Astrocyte of the spinal cord (primary cell): ENCODE measurements at places on chromosomes 16 and 17.

DNA sequence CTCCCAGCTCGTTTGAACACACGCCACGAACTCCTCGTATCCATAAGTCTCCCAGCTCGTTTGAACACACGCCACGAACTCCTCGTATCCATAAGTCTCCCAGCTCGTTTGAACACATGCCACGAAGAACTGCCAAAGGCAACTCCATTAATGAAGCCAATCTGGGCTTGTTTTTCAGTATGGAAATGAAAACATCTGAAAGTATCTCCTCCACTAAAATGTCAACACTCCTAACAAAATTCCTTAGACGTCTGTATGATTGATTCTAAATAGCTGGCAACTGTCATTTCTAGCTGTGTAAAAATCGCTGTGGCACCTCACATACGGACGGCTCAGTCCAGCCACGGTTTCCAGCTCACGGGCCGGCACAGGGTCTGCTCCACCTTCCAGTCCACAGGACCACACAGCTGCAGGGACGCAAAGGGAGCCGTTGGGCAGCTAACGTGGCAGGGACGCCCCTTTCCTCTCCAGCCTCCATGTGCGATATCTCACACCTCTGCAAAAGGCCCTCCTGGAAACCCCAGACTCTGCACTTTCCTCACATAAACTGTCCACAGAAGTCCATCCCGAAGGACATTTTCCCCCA, 67.1 kb upstream of the METRNL start:
- no peak for DNase-seq

GRCh38 chr17:35569405-35569804, 8.8 kb upstream of the SLFN14 start:
- DNase-seq: no peak

- no peak for DNase-seq
Measured at GRCh38 chr16:60061396-60061795, 1327.3 kb upstream of the GOT2 start.

DNA sequence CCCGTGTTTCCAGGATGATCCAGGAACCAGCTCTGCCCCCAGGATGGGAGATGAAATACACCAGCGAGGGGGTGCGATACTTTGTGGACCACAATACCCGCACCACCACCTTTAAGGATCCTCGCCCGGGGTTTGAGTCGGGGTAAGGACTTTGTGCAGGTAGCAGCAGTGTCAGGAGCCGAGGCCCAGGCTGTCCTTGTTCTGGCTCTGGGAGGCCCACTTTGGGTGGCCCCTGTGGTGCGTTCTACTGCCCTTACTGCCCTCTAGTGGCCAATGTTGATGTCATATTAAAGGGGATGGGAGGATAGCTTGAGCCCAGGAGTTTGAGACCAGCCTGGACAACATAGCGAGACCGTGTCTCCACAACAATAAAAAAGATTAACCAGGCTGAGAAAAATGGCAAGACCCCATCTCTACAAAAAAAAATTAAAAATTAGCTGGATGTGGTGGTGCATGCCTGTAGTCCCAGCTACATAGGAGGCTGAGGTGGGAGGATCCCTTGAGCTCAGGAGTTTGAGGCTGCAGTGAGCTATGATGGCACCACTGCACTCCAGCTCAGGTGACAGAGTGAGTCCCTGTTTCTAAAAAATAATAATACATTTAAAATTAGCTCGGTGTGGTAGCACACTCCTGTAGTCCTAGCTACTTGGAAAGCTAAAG, 20.9 kb upstream of the CLEC18A start:
- peak; percentile 49 for DNase-seq

DNA sequence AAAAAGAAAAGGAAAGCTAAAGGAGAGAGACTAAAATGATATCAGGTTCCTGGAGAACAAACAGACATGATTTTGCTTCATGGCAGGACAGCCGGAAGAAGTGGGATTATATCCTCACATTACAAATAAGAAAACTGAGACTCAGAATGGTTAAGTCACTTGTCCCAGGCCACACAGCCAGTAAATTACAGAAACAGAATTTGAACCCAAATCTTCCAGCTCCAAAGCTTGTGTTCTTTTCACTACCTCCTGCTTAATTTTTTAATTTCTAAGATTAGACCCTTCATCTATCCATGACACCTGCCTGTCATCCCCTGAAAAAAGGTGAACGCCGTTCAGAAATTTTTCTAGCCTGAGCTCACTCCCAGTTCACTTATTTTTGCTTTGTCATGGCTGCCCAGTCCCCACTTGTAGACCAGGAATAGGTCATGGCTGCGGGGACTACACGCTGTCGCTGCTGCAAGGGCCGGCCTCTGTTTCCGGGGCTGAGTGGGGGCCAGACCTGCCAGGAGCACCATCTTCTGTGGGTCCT, 36.1 kb downstream of the MAPT start:
- no peak for DNase-seq

DNA sequence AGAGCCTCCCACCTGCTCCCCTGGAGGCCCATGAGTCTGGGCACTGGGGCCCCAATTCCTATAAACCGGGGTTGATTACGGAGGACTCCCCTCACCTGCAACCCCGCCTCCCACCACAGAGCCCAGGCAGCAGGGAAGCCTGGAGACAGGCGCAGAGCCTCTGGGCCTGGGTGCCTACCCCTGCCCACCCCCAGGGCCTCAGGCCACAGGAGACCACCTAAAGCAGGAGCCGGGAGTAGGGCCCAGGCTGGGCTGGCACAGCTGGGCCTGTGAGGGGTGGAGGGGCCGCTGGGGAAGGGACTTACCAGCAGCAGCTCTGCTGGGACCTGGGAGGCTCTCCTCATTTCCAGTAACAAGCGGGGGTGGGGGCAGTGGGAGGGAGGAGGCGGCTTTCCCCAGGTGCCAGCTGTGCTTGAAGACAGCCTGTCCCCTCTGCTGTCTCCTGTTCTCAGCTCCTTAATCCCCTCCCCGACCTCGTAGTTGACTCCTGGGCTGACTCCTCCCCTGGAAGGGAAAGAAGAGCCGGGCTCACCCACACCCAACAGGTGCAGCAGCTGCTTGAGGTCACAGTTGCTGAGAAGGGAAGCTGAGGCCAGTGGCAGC, 46.8 kb downstream of the TMEM235 start:
- DNase-seq: no peak

DNA sequence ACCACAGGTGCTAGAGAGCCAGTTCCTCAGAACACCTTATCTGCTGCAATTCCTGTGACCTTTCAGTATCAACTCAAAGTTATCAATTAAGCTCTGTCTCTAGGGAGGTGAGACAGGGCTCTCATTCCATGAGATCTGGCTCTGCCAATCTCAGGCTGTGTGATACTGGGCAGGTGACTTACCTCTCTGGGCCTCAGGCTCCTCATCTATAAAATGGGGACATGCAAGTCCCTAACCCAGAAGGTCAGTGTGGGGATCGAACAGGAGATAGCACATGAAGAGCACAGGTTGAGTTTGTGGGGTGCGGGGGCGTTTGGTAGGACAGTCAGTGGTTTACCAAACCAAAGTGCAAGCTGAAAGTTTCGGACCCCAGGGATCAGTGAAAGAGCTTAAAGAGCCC, 319.3 kb upstream of the CCL2 start:
- no peak for DNase-seq

DNA sequence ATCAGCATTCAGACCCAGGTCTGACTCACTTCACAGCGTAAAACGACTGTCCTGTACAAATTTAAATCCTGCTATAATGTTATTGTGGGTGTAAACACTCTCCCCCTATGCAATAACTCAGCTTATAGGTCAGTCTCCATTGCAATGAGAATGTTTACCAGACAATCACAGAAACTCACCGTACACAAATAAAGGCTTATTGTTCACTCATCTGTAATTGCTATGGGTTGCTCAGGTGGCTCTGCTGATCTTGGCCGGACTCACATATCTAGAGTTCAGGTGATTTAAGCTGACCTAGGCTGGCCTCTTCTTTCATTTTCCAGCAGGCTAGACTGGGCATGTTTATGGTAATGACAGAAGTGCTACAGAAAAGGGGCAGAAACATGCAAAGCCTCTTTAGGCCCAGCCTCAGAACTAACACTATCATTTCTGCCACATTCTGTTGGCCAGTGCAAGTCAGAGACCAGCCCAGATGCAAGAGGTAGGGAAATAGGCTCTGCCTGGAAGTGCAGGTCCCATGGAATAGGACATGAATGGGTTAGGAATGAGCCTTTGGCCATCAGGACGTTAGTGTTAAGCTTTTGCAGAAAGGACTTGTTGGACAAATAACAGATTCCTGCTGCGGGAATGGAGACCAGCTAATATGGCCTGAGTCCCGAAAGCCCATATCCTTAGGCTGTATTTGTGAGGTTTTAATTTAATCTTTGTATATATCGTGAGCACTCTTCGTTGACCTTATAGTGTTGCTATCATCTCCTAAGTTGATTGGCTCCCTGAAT, 44.0 kb downstream of the HLF start:
- DNase-seq: no peak

DNA sequence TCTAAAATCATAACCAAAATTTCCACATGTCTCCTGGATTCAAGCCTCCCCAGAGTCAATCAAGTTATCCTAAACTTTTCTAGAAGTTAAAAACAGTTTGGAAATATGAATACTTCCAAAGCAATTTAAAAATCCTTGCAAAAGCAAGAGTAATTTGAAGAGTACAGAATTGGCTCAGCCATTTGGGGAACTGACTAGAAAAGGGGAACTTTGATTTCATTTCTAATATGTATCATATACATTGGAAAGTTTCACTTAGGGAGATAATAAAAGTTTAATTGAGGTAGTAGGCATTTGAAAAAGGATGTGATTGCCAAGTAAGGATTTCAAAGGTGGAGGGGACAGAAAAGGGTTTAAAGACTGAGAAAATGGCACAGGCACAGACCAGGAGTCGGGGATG, 9.0 kb upstream of the SLFN12L start:
- no peak for DNase-seq
